ENCODE measurements at places on chromosomes 11 and 22. TPM values are rescaled to one million over a fixed set of nuclear protein-coding genes. Genes with fewer than 3 reads are reported as not detected.

AKIP1 gene
- 28.2 TPM for total RNA-seq

IL17REL gene
- not detected for total RNA-seq

SHANK2 gene
- 0.49 TPM for total RNA-seq

CTTN gene
- 230 TPM for total RNA-seq

PKDREJ gene
- total RNA-seq = not detected

CECR2 gene
- total RNA-seq = 3.1 TPM

SYCE3 gene
- not detected for total RNA-seq

MS4A6E gene
- total RNA-seq = not detected

OR5M11 gene
- not detected for total RNA-seq

LSP1 gene
- total RNA-seq = 8.7 TPM

MMP27 gene
- not detected for total RNA-seq

All from cardiac atrium fibroblast (primary cell).